HT1080 (cell line): ENCODE measurements at places on chromosomes 5 and 9. TPM values are rescaled to one million over a fixed set of nuclear protein-coding genes. Genes with fewer than 3 reads are reported as not detected.

Gene GEMIN5
- 27.0 and 28.6 TPM in 2 replicates for total RNA-seq

Gene PPIC
- total RNA-seq, result 17.9 and 20.9 TPM in 2 replicates

Gene GZMA
- total RNA-seq, result 0.16 TPM in 1 of 2 replicates, not detected in the other

Gene FBP2
- not detected in 2 replicates for total RNA-seq

Gene QRFP
- not detected in 2 replicates for total RNA-seq

Gene TRIM32
- total RNA-seq, result 26.3 and 34.2 TPM in 2 replicates

Gene ACOT12
- 0.03 TPM in 1 of 2 replicates, not detected in the other for total RNA-seq

Gene SLC6A18
- not detected in 2 replicates for total RNA-seq

Gene SURF1
- 35.3 and 40.9 TPM in 2 replicates for total RNA-seq

Gene ALDH1A1
- 0.14 and 0.17 TPM in 2 replicates for total RNA-seq

Gene CDC20B
- not detected in 2 replicates for total RNA-seq

Gene IFNA16
- total RNA-seq, result not detected in 2 replicates

Gene TMED9
- 84.7 and 164 TPM in 2 replicates for total RNA-seq

Gene PRR7
- 34.3 and 43.4 TPM in 2 replicates for total RNA-seq

Gene RMRP
- total RNA-seq, result 6,816 and 22,210 TPM in 2 replicates

Gene CXXC5
- 49.4 and 54.9 TPM in 2 replicates for total RNA-seq

Gene CDH18
- 0.31 and 0.37 TPM in 2 replicates for total RNA-seq

Gene PTGES
- 0.10 and 0.18 TPM in 2 replicates for total RNA-seq

Gene FST
- 56.2 and 71.8 TPM in 2 replicates for total RNA-seq

Gene CARD9
- 0.43 and 0.66 TPM in 2 replicates for total RNA-seq

Gene SLC6A19
- total RNA-seq, result not detected in 2 replicates

Gene RICTOR
- total RNA-seq, result 7.4 and 8.2 TPM in 2 replicates

Gene TMEM215
- total RNA-seq, result not detected in 2 replicates

Gene IL33
- not detected in 2 replicates for total RNA-seq

Gene SH3RF2
- 16.0 and 18.9 TPM in 2 replicates for total RNA-seq

Gene EFNA5
- total RNA-seq, result 4.0 and 4.1 TPM in 2 replicates

Gene RELL2
- total RNA-seq, result 13.1 and 15.3 TPM in 2 replicates

Gene LHX6
- total RNA-seq, result 0.77 and 1.4 TPM in 2 replicates

Gene HSPB3
- total RNA-seq, result not detected in 2 replicates

Gene ANKRD18A
- total RNA-seq, result not detected in 2 replicates

Gene ECSCR
- total RNA-seq, result 53.3 and 67.7 TPM in 2 replicates

Gene IFNA10
- total RNA-seq, result not detected in 2 replicates

Gene C1QTNF3
- 0.21 TPM in 1 of 2 replicates, not detected in the other for total RNA-seq

Gene WNT8A
- total RNA-seq, result not detected in 2 replicates

Gene SVEP1
- under 0.01 TPM in 1 of 2 replicates, not detected in the other for total RNA-seq

Gene MFAP3
- total RNA-seq, result 40.6 and 52.3 TPM in 2 replicates

Gene FABP6
- 0.70 and 1.1 TPM in 2 replicates for total RNA-seq

Gene TESK1
- 5.4 and 9.2 TPM in 2 replicates for total RNA-seq

Gene HRH2
- total RNA-seq, result 2.8 and 4.1 TPM in 2 replicates

Gene MYOT
- not detected in 2 replicates for total RNA-seq

Gene PPP3R2
- total RNA-seq, result not detected in 2 replicates

Gene CD72
- 0.27 TPM in 1 of 2 replicates, not detected in the other for total RNA-seq

Gene DPP7
- 43.8 and 45.5 TPM in 2 replicates for total RNA-seq
